ENCODE measurements at places on chromosomes 16 and 17.

DNA sequence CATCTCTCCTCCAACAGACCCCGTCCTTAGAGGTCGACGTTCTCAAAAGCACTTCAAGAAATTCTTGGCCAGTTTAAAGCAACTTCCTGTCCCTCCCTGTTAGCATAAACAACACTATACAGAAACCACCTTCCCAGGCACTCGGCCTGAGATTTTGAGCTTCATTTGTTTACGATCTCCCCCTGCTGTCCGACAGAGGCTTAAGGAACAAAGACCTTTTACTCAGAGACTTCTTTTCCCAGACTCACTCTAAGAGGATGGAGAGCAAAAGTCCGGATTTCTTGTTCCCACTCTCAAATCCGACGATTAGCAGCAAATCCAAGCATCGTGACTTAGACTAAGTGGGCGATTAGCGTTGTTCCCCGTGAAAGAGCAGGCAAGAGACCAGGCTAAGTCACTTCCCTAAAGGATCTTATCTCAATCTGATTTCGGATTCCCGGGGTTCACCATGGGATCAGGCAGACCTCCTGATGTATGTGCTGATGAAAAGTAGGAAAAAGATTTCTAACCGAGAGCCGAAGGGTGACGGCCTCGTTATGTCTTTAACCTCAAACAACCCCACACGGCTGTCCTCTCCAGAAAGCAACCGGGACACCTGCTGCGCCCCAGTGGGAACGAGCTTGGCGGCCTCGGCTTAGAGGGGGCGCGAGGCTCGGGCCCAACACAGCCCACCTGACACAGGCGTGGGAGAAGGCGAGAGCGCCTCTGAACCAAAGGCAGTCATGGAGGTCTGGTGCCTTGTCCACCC is 598 bp downstream of the INPP5K start:
- peak; percentile 83 for DNase-seq

- DNase-seq = no peak
Measured at GRCh38 chr17:82235056-82235774, 6.4 kb downstream of the SLC16A3 start.

GRCh38 chr17:64024781-64025731 is 4.6 kb upstream of the ICAM2 start:
- DNase-seq = no peak

GRCh38 chr16:12090151-12090530 is 113.6 kb downstream of the SNX29 start:
- DNase-seq = peak; percentile 48

GRCh38 chr17:4365628-4366326 is 698 bp downstream of the UBE2G1 start:
- peak; percentile 69 for DNase-seq

- peak; percentile 62 for DNase-seq
Measured at GRCh38 chr16:70738083-70738977, 52.5 kb upstream of the MTSS2 start.

DNA sequence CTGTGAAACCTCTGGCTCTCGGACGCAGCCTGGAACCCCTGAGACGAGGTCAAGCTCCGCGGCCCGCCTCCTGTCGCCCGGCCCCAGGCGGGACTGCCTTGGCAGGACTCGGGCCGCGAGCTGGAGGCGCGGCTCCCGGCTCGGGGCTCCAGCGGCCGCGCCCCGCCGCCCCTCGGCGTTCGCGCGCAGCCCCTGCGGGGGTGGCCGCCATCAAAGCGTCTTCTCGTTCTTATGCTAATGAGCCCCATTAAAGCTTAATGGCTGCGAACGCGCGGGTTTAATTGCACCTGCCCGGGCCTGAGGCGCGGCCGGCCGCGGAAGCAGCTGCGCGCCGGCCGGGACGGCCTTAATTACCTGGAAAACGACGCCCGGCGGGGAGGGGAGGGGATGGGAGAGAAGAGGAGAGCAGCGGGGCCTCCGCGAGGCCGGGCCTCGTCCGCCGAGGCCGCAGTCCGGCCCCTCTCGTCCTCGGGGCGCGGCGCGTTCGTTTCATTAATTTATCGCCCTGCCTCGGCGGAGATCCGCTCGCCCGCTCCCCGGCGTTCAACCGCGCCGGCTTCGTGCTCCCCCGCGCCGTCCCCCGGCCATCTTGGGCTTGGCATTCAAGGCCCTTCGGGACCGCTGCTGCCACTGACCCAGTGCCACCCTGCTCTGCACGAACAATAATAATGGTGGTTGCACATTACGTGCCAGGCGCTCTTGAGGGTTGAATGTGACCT is 19.2 kb downstream of the RAI1 start:
- no peak for DNase-seq

- peak; percentile 100 for DNase-seq
Measured at GRCh38 chr16:21300309-21301167, 22.4 kb upstream of the CRYM start.

GRCh38 chr16:8642146-8642545 is 20.6 kb downstream of the METTL22 start:
- DNase-seq = no peak

GRCh38 chr16:51163894-51164566 is 13.0 kb upstream of the SALL1 start:
- DNase-seq = no peak

- DNase-seq = no peak
Measured at GRCh38 chr16:57735755-57736418, at the start of gene KATNB1. Gene KATNB1 (plus strand): TSS chr16:57735770. CDS start chr16:57737244, 1,474 bp downstream.

DNA sequence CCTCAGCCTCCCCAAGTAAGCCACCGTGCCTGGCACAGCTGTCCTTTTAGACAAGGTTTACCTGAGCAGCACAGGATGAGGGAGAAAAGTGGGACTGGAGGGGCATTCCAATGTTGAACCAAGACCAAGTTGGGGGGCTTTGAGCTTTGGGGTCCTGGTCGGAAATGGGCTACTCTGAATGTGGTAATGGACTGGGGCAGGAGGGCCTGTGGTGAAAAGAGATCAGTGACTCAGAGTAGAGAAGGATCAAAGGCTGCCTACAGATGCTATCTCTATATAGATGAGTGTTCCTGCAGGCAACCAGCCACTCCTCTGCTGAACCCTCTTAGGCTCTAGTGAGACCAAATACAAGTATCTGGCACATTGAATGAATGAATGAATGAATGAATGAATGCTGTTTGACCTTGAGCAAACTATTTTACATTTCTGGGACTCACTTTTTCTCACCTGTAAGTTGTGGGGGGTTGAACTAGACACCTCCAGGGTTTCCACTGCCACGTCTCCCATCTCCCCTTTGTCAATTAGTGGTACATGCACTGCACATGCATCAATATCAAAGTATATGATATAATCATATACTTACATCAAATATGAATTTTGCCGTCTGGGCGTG is 26.3 kb upstream of the ETV4 start:
- DNase-seq = no peak

DNA sequence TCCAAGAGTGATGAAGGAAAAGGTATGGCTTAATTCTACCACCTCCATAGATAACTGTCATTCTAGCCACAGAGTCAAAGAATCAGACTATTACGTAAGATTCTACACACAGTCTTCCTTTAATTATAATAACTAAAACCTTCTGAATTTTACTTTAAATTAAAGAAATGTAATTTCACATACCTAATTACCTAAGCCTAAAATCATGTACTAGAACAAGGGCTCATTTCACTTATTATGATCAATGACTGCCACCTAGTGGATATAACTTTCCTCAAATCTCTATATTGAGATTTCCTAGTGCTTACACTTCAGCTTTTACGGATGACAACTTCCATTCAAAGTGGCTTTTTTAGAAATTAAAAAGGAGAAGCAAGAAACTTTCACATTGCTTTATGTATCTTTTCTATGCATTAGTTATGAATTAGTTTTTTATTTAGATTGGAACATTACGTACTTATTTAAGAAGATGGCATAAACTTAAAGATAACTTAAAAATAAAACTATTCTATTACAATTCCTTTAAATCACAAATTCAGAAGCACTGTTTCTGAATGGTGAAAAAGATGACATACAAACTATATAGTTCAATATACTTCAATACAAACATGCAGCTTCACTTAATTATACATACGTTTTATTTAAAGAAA is 18.2 kb upstream of the ABCA10 start:
- DNase-seq = no peak

GRCh38 chr17:66405836-66406677 is 103.6 kb downstream of the PRKCA start:
- no peak for DNase-seq

GRCh38 chr16:72939247-72939646 is 108.7 kb downstream of the ZFHX3 start:
- DNase-seq = peak; percentile 86

- DNase-seq = no peak
Measured at GRCh38 chr16:81279392-81279791, 35.4 kb upstream of the GAN start.

DNA sequence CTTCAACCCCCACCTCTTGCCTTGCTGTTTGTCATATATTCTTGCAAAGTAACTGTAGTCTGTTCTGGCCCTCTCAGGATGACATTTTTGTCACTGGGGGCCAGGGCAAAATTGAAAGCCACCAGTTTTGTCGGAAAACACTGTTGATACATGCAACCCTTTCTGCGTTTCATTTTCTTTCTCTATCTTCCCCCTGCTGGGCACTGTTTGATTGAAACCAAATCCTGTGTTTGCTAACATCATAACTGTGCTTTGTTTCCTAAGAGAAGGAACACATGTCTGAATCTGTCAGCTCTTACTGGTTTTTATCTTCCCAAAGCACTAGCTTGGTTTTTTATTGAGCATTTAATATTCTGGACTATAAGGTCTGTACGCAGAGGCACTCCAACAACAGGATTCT is 11.7 kb upstream of the CPPED1 start:
- DNase-seq = no peak

GRCh38 chr17:72264682-72265405 is 144.0 kb downstream of the SOX9 start:
- no peak for DNase-seq

All from tibial artery (tissue), 4 donors.